ENCODE measurements at places on chromosomes 5 and 9. TPM values are rescaled to one million over a fixed set of nuclear protein-coding genes. Genes with fewer than 3 reads are reported as not detected.

CARTPT gene
- total RNA-seq, result not detected

EGR1 gene
- 12.8 TPM for total RNA-seq

PAEP gene
- total RNA-seq, result not detected

HMMR gene
- total RNA-seq, result 29.0 TPM

SLC6A18 gene
- total RNA-seq, result not detected

OR13J1 gene
- not detected for total RNA-seq

OTP gene
- total RNA-seq, result not detected

UBE2QL1 gene
- total RNA-seq, result 0.48 TPM

MAST4 gene
- total RNA-seq, result 69.1 TPM

PFN3 gene
- total RNA-seq, result not detected

IFNB1 gene
- total RNA-seq, result not detected

TAF11L10 gene
- total RNA-seq, result not detected

BSPRY gene
- total RNA-seq, result 1.2 TPM

MTREX gene
- total RNA-seq, result 153 TPM

SLC6A19 gene
- not detected for total RNA-seq

ZNF483 gene
- total RNA-seq, result 19.0 TPM

TXNDC8 gene
- not detected for total RNA-seq

BTNL9 gene
- total RNA-seq, result 7.0 TPM

CCIN gene
- 1.1 TPM for total RNA-seq

NR5A1 gene
- not detected for total RNA-seq

STK10 gene
- total RNA-seq, result 20.8 TPM

ABCA1 gene
- total RNA-seq, result 46.9 TPM

FBP2 gene
- total RNA-seq, result 2.2 TPM

FOXD4 gene
- total RNA-seq, result not detected

SEMA6A gene
- 54.0 TPM for total RNA-seq

GHR gene
- total RNA-seq, result 34.6 TPM

GNA14 gene
- total RNA-seq, result 17.6 TPM

All from urinary bladder (tissue), 4 donors.